Ovary (tissue), 10 donors: ENCODE measurements at places on chromosomes 11 and 22. TPM values are rescaled to one million over a fixed set of nuclear protein-coding genes. Genes with fewer than 3 reads are reported as not detected.

GRCh38 chr22:36423461-36424404, 36.0 kb upstream of the MYH9 start:
- H3K36me3 ChIP-seq: no peaks in the 10 kb centered on the region
- no peak overlapping the region for H3K4me3 ChIP-seq
- H3K27me3 ChIP-seq: no peaks in the 10 kb centered on the region
- H3K4me1 ChIP-seq: peaks cover 1% of the 10 kb centered on the region

DNA sequence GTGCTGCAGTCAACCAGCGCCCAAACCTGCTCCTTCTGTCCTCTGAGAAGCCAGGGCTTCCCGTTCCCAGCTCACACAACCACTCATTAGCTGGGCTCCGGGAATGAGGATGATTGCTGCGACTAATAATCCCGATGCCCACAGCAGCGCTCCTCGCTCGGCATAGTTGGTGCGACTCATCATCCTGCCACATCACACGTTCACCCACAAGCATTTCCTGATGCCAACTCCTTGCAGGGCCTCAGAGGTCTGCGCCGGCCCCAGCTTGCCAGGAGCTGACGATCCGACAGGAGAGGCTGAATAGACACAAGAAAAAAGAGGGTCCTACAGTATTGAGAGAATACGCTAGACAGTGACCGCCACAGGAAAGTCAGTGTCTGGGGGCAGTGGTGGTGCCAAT, 10.6 kb upstream of the CSNK1E start:
- no peak overlapping the region for H3K27ac ChIP-seq
- H3K36me3 ChIP-seq: no peaks in the 10 kb centered on the region
- H3K4me3 ChIP-seq: no peak overlapping the region
- H3K4me1 ChIP-seq: no peaks in the 10 kb centered on the region

- H3K4me3 ChIP-seq: no peak overlapping the region
- no peaks in the 10 kb centered on the region for H3K27me3 ChIP-seq
- H3K4me1 ChIP-seq: no peaks in the 10 kb centered on the region
- no peak for DNase-seq
Measured at GRCh38 chr11:86115542-86116385, 46.9 kb upstream of the PICALM start.

STK33 gene
- 19.8 TPM for total RNA-seq

GRCh38 chr11:43408277-43408676, 49.6 kb downstream of the TTC17 start:
- H3K27me3 ChIP-seq: no peaks in the 10 kb centered on the region
- H3K27ac ChIP-seq: no peak overlapping the region
- no peak for DNase-seq
- H3K4me1 ChIP-seq: no peaks in the 10 kb centered on the region

DNA sequence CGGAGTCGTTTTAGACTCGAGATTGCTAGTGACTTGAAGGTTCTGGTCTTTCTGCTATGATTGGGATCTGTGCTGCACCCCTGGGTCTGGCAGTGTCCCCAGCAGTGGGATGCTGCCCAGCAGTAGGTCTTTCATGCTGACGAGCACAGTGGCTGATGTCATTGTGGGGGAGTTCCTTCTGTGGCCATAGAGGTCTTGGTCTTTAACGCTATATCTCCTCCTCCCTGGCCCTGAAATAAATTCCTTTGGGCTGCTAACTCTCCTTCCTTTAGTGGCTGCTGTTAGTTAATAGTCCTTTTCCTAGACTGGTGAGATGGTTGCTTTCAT, 136.3 kb downstream of the TEAD1 start:
- no peak overlapping the region for H3K27ac ChIP-seq
- no peaks in the 10 kb centered on the region for H3K27me3 ChIP-seq
- peaks cover 29% of the 10 kb centered on the region for H3K4me1 ChIP-seq
- no peak for DNase-seq
- no peak overlapping the region for H3K4me3 ChIP-seq

DNA sequence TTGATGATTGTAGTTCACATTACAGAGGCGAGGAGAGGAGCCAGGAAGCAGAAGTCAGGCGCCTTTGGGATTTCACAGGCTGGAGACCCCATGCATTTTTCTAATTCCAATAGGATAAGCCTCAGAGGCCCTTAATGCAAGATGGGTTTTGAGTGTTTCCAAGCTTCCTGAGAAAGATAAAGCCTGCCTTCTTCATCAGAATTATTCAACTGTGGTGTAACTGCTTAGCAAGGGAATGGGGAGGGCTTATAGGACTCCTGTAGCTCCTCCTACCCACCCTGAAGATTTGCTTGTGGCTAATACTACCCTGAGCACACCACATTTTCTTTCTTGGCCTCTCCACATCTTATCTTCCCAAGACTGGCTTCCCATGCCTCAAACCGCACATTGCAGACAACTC, 151.1 kb upstream of the ISX start:
- H3K4me1 ChIP-seq: no peaks in the 10 kb centered on the region
- no peak overlapping the region for H3K27ac ChIP-seq

- H3K36me3 ChIP-seq: no peaks in the 10 kb centered on the region
- H3K4me1 ChIP-seq: peaks cover 2% of the 10 kb centered on the region
- DNase-seq: no peak
- H3K27ac ChIP-seq: no peak overlapping the region
- no peaks in the 10 kb centered on the region for H3K27me3 ChIP-seq
Measured at GRCh38 chr11:75766443-75767227, 1.9 kb upstream of the DGAT2 start.

- DNase-seq: no peak
- H3K27me3 ChIP-seq: no peaks in the 10 kb centered on the region
- H3K4me1 ChIP-seq: no peaks in the 10 kb centered on the region
- no peak overlapping the region for H3K27ac ChIP-seq
Measured at GRCh38 chr11:9092072-9092471, 673 bp upstream of the SCUBE2 start.

GRCh38 chr11:120590472-120590871, 78.9 kb downstream of the GRIK4 start:
- peak; percentile 7 for DNase-seq
- no peaks in the 10 kb centered on the region for H3K27me3 ChIP-seq
- H3K27ac ChIP-seq: no peak overlapping the region
- no peak overlapping the region for H3K4me3 ChIP-seq

DNA sequence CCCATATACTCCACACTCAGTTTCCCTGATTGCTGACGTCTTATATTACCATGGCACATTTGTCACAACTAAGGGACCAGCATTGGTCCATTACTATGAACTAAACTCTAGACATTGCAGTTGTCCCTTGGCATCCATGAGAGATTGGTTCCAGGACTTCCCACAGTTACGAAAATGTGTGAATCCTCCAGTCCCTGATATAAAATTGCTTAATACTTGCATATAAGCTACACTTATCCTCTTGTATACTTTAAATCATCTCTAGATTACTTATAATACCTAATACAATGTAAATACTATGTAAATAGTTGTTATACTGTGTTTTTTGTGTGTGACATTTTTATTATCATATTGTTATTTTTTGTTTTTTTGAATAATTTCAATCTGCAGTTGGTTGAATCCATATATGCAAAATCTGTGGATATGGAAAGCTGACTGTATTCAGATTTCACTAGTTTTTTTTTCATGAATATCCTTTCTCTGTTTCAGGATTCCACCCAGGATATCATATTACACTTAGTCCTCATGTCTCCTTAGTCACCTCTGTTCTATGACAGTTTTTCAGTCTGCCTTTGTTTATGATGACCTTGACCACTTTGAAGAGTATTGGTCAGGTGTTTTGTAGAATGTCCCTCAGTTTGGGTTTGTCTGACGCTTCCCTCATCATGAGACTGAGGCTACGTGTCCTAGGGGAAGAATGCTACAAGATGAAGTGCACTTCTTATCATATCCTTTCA, 55.3 kb downstream of the INSC start:
- no peak for DNase-seq
- H3K27me3 ChIP-seq: no peaks in the 10 kb centered on the region
- H3K36me3 ChIP-seq: no peaks in the 10 kb centered on the region
- H3K27ac ChIP-seq: no peak overlapping the region
- no peak overlapping the region for H3K4me3 ChIP-seq
- H3K4me1 ChIP-seq: no peaks in the 10 kb centered on the region

HTR3B gene
- total RNA-seq: not detected

SPTBN2 gene
- total RNA-seq: 5.5 TPM

- H3K27me3 ChIP-seq: no peaks in the 10 kb centered on the region
- H3K27ac ChIP-seq: no peak overlapping the region
- no peaks in the 10 kb centered on the region for H3K36me3 ChIP-seq
- DNase-seq: no peak
- no peaks in the 10 kb centered on the region for H3K4me1 ChIP-seq
Measured at GRCh38 chr11:128559496-128560103, 27.8 kb downstream of the ETS1 start.

TP53I11 gene
- 22.0 TPM for total RNA-seq

C11orf65 gene
- total RNA-seq: 0.66 TPM

DNA sequence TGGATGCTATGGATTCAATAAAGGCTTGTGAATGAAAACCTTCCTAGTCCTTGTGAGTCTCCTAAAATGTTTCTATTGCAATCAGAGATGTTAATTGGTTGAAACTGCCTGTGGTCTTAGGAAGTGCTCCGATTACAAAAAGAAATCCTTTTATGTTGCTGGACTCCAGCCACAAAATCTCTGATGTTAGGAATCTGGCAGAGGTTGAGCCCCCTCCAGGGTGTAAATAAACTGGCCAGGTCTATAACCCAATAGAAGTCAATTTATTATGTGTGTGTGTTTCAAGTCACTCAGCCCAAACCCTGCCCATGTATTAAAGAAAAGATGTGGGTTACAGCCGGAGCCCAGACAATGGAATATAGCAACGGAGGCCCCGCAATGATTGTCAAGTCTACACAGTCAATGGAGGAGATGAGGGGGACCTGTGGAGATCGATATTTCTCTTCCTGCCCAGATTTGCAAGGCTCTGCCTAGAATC, 218.1 kb upstream of the SORL1-AS1 start:
- H3K4me1 ChIP-seq: peaks cover 5% of the 10 kb centered on the region
- H3K36me3 ChIP-seq: no peaks in the 10 kb centered on the region
- no peak for DNase-seq
- H3K27ac ChIP-seq: peak overlapping the region; percentile 19
- H3K4me3 ChIP-seq: no peak overlapping the region

TRMU gene
- 18.2 TPM for total RNA-seq

DEFB131B gene
- not detected for total RNA-seq

EHBP1L1 gene
- 22.3 TPM for total RNA-seq

DNA sequence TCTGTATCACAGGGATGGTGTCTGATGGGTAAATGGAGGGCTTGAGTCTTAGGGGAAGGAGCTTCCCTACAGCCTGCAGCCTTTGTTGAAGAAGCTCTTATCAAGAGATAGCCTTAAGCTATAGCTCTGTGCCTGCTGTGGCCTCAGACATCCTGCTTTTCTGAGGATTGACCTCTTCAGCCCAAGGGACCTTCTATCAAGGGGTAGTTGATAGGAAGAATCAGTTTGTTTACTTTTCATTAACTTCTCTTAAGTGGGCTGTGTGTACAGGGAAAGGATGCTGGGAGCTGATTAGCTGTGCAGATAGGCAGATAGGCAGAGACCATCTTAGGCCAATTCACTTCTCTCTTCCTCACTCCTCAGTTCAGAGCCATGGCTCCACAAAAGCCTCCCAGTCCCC, 151.8 kb upstream of the CADM1 start:
- H3K36me3 ChIP-seq: no peaks in the 10 kb centered on the region
- H3K4me3 ChIP-seq: no peak overlapping the region
- H3K27ac ChIP-seq: no peak overlapping the region
- no peaks in the 10 kb centered on the region for H3K4me1 ChIP-seq
- no peaks in the 10 kb centered on the region for H3K27me3 ChIP-seq

- no peaks in the 10 kb centered on the region for H3K27me3 ChIP-seq
- no peak overlapping the region for H3K27ac ChIP-seq
- DNase-seq: peak; percentile 54
- peaks cover 4% of the 10 kb centered on the region for H3K4me1 ChIP-seq
- H3K36me3 ChIP-seq: no peaks in the 10 kb centered on the region
Measured at GRCh38 chr11:101860696-101861427, 53.9 kb upstream of the CEP126 start.

DNA sequence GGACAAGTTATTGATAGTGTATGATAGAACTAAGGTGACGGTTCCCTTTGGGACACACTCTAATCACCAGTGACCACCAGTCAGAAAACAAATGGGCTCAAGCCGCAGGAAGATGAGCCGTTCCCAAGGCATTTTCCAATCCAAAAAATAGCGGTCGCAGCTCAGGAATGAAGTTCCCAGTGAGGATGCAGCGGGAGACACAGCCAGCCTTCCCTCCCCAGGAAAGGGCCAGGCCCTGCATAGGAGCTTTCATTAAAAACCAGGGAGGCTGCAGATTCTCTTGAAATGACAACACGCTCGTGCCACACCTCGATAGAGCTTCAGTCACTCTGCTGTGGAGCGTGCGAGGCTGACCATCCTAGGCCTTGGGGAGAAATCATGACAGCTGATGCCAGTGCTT, 65.8 kb upstream of the WNT7B start:
- H3K27me3 ChIP-seq: no peaks in the 10 kb centered on the region
- peaks cover 32% of the 10 kb centered on the region for H3K4me1 ChIP-seq
- DNase-seq: peak; percentile 34
- peak overlapping the region; percentile 99 for H3K27ac ChIP-seq
- no peaks in the 10 kb centered on the region for H3K36me3 ChIP-seq

GRCh38 chr11:65773784-65774411, 6.9 kb downstream of the AP5B1 start:
- H3K4me1 ChIP-seq: no peaks in the 10 kb centered on the region
- no peaks in the 10 kb centered on the region for H3K36me3 ChIP-seq
- no peaks in the 10 kb centered on the region for H3K27me3 ChIP-seq
- H3K27ac ChIP-seq: no peak overlapping the region
- DNase-seq: no peak

KCNC1 gene
- total RNA-seq: not detected

PATE2 gene
- not detected for total RNA-seq

DNA sequence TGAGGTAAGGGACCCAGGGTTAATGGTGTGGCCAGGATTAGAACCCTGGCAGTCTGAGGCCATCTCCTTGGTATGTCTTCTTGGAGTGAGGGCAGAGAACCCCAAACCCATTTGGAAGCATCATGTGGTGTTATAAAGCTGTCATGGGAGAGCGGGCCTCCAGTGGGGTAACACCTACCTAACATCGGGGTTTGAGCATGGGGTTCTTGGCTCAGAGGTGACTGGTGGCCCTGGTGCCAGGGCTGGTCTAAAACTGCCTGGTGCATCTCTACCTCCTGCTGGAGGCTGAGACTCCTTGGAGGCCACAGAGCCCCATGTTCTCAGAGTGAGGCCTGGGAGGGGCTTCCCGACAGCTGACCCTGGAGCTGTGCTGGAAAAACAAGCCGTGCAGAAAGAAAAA, 4.5 kb downstream of the PRDM11 start:
- no peak for DNase-seq
- H3K4me3 ChIP-seq: no peak overlapping the region
- H3K27me3 ChIP-seq: no peaks in the 10 kb centered on the region
- H3K36me3 ChIP-seq: no peaks in the 10 kb centered on the region
- H3K4me1 ChIP-seq: peaks cover 29% of the 10 kb centered on the region
- no peak overlapping the region for H3K27ac ChIP-seq

GRCh38 chr11:94171693-94172440, 43.2 kb downstream of the PANX1 start:
- no peaks in the 10 kb centered on the region for H3K36me3 ChIP-seq
- H3K27me3 ChIP-seq: no peaks in the 10 kb centered on the region
- H3K4me3 ChIP-seq: no peak overlapping the region
- H3K27ac ChIP-seq: no peak overlapping the region

GRCh38 chr11:3345736-3346135, 33.2 kb downstream of the ZNF195 start:
- no peak overlapping the region for H3K27ac ChIP-seq
- H3K27me3 ChIP-seq: no peaks in the 10 kb centered on the region
- H3K4me3 ChIP-seq: no peak overlapping the region
- no peaks in the 10 kb centered on the region for H3K4me1 ChIP-seq
- DNase-seq: no peak

- H3K27ac ChIP-seq: no peak overlapping the region
- peaks cover 2% of the 10 kb centered on the region for H3K4me1 ChIP-seq
- no peak for DNase-seq
- H3K4me3 ChIP-seq: no peak overlapping the region
- no peaks in the 10 kb centered on the region for H3K27me3 ChIP-seq
Measured at GRCh38 chr11:121931748-121932352, 184.2 kb downstream of the BLID start.
